Caki2 (cell line): ENCODE measurements at places on chromosomes 1 and 21. TPM values are rescaled to one million over a fixed set of nuclear protein-coding genes. Genes with fewer than 3 reads are reported as not detected.

DDR2 gene
- not detected in 2 replicates for total RNA-seq

GRCh38 chr1:230348386-230349019 is 77.6 kb downstream of the PGBD5 start:
- DNase-seq = no peak

DNA sequence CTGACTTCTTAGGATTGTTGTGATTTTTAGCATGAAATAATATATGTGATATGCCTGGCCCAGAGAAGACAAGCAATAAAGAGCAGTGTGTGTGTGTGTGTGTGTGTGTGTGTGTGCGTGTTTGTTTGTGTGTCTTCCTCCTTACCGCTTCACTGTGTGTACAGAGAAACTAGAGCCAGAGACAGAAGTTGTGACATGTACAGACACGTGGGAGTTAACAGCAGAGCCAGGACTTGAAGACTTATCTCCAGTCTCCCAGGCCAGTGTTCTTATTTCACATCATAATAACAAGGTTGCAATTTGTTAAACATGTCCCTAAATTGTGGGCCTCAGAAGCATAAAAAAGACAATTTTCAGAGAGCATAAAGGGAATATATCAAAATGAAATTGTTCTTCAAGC is 192.0 kb upstream of the JUN start:
- DNase-seq = no peak

GRCh38 chr1:61724506-61724812 is 482 bp downstream of the TM2D1 start:
- DNase-seq = no peak

- no peak for DNase-seq
These were observed 23.0 kb downstream of the ARHGEF16 start for GRCh38 chr1:3477241-3477995.
